Fibroblast of pulmonary artery (primary cell): ENCODE measurements at places on chromosomes 16 and 17.

GRCh38 chr17:52383493-52384100, 225.1 kb upstream of the CA10 start:
- peak; percentile 66 for DNase-seq

DNA sequence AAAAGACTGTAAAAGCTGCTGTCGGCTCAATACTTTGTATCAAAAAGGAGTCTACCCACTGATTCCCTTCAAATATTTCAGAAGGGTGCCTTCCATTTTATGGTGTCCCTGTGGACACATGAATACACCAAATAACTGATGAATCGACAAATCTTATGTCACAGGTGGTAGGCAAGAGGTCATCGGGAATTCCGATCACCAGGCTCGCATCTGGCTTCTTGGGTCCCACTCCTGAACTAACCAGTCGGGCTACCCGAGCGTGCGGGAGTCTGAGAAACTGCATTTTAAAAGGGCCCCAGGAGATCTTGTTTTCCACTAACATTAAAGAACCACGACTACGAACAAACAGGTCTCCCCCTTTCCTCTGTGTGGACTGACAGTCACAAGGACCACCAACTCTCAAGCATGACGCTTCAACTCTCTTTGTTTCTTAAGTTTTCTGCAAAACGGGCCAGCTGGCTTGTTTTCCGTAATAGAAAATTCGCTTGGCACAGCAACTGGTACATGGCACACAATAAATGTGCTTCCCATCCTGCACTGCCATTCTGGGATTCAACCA, 873 bp downstream of the PSME3IP1 start:
- no peak for DNase-seq

DNA sequence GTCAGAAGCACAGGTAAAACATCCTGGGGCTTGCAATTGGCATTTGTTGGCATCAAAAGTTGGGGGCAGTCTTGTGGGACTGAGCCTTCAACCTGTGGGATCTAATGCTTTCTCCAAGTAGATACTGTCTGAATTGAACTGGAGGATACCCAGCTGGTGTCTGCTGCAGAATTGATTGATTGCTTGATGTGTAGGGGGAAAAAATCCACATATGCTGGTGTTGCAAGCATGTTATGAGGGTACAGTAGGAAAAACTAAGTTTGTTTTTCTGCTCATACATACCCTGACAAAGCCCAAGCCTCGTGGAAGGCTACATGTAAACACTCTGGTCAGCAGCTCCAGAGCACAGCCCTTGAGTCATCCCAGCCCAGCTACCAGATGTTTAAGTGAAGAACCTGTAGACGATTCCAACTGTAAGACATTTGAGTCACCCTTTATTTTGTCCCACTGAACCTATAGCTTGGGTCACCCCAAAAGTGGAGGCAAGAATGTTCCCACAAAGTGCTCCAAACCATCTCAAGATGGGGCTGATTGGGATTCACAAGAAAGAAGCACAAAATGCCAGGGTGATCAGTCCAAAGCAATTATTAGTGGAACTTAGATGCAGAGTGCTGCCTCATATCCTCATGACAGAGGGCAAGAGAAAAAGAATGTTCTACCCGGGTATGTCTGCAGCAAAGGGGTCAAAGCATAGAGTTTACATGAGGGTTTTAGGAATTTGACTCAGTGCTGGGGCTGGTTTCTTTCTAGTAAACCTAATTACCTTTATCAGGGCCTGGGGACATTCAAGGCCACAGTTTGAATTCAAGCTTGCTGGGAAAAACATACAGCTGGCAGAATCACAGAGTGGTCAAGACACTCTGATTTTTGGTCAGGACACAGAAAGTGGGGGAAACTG, 9.6 kb upstream of the APPBP2 start:
- peak; percentile 24 for DNase-seq

DNA sequence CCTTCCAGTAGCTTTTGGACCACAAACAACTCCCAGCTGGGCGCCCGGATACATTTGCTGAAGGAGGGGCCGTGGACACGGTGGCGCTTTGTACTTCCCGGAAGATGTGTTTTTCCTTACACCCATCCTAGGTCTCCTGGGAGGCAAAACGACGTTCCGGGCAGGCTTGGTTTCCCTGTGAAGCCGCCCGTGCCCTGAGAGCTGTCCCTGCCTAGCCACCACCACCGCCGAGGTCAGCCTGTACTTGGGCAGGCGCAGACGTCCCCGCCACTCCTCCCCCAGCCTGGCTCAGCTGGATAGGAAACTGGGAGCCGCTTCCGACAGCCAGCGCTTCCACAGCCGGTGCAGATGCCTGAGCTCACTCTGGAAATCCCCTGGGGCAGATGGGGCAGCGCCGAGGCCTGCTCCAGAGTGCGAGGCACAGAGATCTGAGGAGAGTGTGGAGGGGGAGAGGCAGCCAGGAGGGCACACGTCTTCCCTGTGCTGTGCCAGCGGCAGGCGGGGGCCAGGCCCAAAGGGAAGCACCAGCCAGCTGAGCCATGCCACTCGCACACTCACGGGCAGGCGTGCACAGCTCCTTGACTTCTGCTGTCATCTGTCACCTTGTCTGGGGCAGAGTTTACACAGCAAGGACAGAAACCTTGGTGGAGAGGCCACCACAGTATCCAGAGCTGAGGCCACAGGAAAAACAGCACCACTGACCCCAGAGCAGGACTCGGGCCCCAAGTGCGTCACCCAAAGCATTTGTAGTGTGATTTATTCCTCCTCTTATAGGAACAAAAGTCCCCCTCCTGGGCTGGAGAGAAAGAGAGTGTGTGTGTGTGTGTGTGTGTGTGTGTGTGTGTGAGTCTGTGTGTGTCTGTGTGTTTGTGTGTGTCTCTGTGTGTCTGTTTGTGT, 3.0 kb downstream of the RHBDF2 start:
- peak; percentile 89 for DNase-seq

DNA sequence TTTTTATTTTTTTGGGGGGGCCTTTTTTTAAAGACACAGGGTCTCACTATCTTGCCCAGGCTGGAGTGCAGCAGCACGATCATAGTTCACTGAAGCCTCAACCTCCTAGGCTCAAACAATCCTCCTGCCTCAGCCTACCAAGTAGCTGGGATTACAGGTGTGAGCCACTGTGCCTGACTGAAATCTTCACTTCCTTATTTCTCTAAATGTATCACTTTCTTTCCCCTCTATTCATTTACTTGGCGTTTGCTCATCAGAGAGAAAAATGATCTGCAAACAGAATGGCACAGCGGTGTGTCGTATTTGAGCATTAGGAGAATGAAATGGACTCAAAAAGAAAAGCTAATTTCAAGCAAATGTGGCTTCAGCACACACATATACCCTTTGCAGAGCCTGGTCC, 44.3 kb upstream of the CDH5 start:
- DNase-seq: no peak

DNA sequence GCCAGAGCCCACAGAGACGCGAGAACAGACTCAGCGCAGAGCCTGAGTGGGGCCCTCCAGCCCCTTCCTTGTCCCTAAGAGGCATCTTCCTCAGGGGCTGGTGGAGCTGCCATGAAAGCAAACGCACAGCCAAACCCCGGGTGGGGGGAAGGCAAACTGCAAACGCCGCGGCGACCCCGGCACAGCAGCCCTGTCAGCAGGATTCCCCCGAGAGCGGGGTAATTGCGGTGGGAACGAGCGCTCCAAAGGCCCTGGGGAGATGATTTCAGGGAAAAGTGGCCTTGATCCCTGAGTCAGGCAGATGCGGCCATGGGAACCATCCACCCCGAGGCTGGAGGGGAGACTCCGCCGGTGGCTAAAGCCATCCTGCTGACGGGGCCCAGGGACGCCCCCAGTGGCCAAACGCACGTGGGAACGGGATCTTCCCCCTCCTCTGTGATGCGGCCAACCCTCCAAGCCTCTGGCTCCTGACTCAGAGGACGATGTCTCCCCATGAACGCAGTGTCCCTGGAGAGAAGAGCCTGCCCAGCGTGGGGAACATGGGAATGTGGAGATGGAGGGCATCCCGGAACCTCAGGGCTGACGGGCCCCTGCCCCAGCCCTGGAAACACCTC, 25.1 kb downstream of the SLC7A5 start:
- no peak for DNase-seq

- DNase-seq: no peak
Observed at GRCh38 chr17:28509789-28510188, 3.6 kb downstream of the FOXN1 start.

DNA sequence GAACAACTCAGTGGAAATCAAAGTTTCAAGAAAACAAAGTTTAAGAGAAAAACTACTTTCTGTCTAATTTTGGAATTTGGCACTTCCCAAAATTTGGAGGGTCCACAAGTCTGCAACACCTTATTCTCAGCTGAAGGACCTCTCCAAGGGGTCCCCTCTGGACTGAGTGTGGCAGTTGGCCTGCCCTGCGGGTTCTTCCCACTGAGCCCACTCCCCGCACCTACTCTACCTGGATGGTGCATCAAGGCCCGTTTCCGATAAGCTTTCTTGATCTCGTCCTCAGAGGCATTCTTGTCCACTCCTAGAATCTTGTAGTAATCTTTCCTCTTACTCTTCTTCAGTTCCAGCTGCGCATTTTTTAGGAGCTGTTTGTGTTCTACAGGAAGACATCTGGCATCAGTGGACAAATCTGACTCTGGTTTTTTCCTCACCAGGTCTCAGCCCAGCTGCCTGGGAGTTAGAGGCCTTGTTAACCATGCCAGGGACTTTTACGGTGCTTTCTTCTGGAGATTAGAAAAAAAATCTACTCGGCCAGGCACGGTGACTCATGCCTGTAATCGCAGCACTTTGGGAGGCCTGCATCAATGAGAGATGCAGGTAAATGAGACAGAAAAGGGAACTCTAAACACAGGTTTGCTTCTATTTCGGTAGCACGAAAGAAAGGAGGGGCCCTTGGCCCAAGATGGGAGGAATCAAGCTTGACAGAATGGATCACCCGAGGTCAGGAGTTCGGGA, 15.6 kb downstream of the CNP start:
- DNase-seq: peak; percentile 36

DNA sequence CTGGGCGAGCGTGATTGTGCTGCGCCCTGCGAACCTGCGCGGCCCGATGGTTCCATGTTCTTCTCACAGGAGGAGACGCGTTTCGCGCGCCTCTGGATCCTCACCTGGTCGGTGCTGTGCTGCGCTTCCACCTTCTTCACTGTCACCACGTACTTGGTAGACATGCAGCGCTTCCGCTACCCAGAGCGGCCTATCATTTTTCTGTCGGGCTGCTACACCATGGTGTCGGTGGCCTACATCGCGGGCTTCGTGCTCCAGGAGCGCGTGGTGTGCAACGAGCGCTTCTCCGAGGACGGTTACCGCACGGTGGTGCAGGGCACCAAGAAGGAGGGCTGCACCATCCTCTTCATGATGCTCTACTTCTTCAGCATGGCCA, 1.0 kb downstream of the FZD2 start:
- DNase-seq: no peak

DNA sequence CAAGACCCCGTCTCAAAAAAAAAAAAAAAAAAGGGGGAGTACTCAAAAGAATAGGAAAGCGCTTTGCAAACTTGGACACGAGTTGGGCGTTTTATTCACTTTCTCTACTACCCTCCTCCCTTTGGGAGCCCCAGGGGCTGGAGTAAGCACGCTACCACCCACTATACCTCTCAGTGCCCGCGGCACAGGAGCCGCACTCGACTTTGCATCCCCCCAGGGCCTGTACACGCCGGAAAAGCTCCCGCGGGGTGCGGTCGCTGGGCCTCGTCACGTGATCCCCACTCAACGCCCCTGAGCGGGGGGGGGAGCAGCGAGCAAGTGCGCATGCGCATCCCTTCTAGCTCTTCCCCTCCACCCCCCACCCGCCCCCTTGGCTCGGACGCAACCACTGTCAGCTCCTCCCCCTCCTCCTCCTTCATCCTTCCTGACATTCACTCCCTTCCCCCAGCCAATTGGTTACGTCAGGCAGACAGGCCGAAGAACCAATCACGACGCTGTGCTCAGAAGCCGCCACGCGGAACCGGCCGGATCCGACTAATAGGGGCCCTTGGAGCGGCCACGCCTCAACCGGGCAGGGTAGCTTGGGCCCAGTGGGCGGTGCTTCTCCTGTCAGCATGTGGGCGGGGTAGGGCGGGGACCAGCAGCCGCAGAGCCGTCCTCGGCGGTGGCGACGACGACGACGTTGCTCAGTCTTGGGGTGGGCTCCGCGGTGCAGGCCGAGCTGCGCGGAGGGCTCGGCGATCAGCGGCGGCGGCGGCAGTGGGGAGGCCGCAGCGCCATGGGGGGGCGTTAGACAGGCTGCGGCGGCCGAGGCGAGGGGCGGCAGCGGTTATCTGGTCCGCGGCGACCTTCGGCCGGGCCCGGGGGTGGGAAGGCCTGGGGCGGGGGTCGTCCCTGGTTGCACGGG, at the start of gene HAPSTR1:
Gene HAPSTR1 (plus strand): TSS at position 685 of the 907 bp plus-strand sequence. CDS start 401 bp downstream, outside the sequence.
- peak; percentile 100 for DNase-seq

GRCh38 chr17:142876-143784, 5.8 kb downstream of the SCGB1C2 start:
- no peak for DNase-seq

- no peak for DNase-seq
Observed at GRCh38 chr17:5913032-5913531, 157.1 kb upstream of the WSCD1 start.

- DNase-seq: no peak
Observed at GRCh38 chr16:68719993-68720489, 17.1 kb upstream of the CDH1 start.
